GM23338 (cell line): ENCODE measurements at places on chromosomes 13 and 19.

DNA sequence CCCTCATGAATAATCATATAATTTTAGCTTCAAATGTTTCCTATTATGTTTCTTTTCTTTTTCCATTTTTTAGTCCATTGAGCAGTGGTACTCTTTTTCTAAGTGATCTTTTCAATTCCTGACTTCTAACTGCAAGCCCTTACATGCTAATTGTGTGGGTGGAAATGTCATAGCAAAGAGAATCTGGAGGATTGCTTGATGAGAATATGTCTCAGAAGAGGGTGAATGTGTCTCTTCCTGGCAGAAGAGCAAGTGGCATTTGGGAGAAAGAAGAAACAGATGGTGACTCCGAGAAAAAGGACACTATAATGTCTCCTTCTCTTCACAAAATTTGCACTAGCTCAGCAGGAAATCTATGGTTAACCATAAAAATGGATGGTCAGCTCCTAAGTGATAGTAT lies 2320.0 kb downstream of the PCDH9 start:
- no peak for DNase-seq

DNA sequence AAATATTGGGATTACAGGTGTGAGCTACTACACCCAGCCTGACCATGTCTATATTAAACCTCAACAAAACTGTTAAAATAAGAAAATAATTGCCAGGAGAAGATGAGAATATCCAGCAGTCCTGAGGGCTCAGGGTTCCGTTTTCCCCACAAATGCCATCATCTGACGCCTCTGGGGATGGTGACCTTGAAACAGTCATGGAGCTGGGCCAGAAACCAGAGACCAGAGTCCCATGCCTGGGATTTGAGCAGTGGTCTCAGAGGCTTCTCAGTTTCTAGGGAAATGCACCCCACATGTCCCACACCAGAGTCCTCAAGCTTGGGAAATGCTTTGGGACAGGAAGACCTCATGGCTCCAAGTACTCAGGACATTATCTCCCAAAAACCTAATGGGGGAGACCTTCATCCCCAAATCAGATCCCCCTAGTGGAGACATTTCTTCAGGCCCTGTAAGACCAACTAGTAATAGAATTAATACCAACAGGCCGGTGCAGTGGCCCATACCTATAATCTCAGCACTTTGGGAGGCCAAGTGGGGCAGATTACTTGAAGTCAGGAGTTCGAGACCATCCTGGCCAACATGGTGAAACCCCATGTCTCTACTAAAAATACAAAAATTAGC lies 2.9 kb upstream of the MAP1S start:
- DNase-seq = peak; percentile 67

GRCh38 chr19:29321116-29321515 lies 108.2 kb upstream of the UQCRFS1 start:
- no peak for DNase-seq

DNA sequence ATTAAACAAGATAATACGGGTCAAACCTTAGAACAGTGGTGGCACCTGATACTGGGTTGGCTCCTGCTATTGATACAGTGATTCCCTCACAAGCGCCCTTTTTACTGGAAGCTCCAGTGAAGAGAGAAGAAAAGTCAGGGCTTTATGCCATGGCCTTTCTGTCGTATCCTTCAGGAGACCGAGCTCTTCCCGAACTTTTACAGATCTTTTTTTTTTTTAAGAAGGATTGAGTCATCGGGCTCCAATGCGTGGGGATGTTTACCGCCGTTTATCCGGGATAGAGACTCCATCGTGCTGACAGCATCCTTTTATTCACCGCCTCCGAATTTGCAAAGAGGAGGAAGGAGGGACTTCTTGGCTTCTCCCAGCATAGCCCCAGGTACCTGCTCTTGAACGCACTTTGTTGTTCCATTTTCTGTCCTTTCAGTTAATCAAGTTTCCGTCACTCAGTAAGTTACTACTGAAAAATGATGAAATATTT lies 574 bp downstream of the ZNF227 start:
- DNase-seq = peak; percentile 53

- no peak for DNase-seq
Measured at GRCh38 chr13:88958821-88959220, 1287.7 kb downstream of the SLITRK5 start.

GRCh38 chr13:44497801-44498200 lies 78.3 kb downstream of the TSC22D1 start:
- no peak for DNase-seq

GRCh38 chr19:40411125-40411842 lies 1.9 kb downstream of the PRX start:
- no peak for DNase-seq

- DNase-seq = no peak
Measured at GRCh38 chr13:28044608-28045007, 55.8 kb downstream of the FLT3 start.

DNA sequence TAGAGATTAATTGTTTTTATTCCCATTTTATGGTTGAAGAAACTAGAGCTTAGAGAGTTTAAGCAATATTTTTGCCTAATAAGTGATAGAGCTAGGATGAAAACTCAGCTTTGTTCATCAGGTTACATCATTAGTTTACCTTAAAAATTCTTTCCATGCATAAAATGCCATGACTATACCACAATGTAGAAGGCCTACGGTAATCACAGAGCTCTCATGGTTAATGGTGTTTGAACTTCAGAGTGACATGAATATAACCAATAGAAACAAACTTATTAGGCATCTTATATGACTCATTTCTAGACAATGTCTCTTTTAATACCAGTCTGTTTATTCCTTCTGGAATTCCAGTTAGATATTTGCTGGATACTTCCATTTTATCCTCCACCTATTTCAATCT lies 78.5 kb downstream of the FGF9 start:
- no peak for DNase-seq

GRCh38 chr13:106498158-106498557 lies 37.3 kb downstream of the EFNB2 start:
- no peak for DNase-seq

GRCh38 chr13:40273253-40274025 lies 393.0 kb downstream of the FOXO1 start:
- DNase-seq = peak; percentile 3

DNA sequence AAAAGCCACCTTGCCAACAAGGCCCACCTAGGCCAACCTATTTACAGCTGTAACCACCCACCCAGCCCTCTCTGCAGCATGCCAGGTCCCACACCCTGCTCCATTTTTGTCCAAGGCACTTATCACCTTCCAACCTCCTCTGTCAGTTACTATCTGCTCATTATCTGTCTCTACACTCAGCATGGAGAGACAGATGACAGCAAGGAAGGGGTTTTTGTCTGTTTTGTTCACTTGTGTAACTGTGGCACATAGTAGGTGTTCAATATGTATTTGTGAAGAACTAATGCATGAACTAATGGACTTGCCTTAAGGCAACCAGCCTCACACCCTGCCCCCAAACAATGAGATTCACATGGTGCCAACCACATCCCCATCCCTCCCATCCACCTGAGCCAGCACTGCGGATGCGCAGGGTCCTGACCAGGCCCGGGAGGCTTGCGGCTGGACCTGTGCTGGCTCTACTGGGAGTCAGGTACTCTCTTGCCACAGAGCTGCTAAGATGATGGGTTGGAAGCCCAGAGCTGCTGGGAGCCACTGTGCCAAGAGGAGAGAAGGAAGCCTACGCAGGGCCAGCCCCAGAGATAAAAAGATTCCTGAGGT lies 17.3 kb downstream of the DEDD2 start:
- no peak for DNase-seq

DNA sequence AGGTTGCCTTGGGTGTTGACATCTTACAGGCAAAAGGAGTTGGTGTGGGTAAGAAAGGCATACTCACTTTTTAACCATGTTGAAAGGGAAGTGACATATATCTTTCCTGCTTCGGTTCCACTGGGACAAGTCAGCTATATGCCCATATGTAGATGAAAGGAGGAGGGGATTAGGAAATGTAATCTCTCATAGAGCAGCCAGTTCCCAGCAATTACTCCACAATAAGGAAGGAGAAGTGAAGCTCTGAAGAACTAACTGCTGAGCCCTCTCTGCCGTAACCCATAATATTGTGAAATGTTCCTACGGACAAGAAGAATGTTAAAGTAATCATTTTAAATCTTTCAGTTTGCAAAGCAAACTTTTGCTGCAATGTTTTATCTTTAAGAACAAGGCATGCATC lies 82.2 kb downstream of the EDNRB start:
- no peak for DNase-seq

- DNase-seq = peak; percentile 92
Measured at GRCh38 chr19:55418185-55418584, 10.6 kb upstream of the UBE2S start.

GRCh38 chr19:3161453-3161852 lies 17.1 kb upstream of the S1PR4 start:
- no peak for DNase-seq

- DNase-seq = no peak
Measured at GRCh38 chr19:4506449-4507149, 11.7 kb downstream of the PLIN4 start.

- DNase-seq = no peak
Measured at GRCh38 chr19:4722671-4723594, 709 bp downstream of the DPP9 start.

- DNase-seq = no peak
Measured at GRCh38 chr19:3914199-3914598, 18.7 kb upstream of the NMRK2 start.

DNA sequence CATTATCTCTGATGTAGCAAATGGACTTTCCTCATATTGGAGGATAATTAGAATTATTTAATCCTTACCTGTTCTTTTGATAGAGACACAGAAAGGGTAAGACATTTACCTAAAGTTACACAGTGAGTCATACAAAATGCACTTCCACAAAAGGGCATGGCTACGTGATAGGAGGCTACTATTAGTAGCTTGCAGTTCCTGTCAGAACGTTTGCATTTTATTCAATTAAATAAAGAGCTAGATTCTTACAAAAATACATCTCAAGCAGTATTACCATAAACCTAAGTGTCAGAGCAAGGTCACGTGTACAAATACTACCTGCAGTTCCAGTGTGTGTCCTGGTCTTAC lies 120.6 kb downstream of the ESD start:
- no peak for DNase-seq

GRCh38 chr13:114310956-114311355 lies 3.3 kb upstream of the CHAMP1 start:
- no peak for DNase-seq

GRCh38 chr19:46898731-46899130 lies 37.9 kb downstream of the ARHGAP35 start:
- DNase-seq = peak; percentile 33

GRCh38 chr13:48068952-48069351 lies 26.0 kb downstream of the MED4 start:
- peak; percentile 9 for DNase-seq

GRCh38 chr19:6613711-6614110 lies 22.8 kb upstream of the CD70 start:
- no peak for DNase-seq

GRCh38 chr13:34065928-34066327 lies 248.0 kb downstream of the RFC3 start:
- DNase-seq = no peak

- DNase-seq = no peak
Measured at GRCh38 chr13:50303963-50304721, 288.9 kb downstream of the KCNRG start.

DNA sequence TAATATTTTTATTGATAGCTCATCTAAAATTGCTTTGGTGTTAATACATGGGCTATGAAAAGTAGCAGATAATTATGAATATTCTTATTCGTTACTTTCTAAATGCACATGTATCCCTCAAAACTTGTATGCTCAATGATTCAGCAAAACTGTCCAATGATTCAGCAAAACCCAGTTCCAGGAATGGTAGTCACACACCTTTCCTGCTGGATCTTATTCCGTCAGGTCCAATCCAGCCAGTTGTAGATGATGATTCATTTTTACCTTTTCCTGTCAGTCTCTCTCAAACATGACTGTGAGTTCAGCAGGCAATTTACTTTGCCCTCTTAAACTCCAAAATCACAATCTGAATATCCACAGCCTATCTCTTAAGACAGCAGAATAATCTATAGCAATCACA lies 1082.6 kb downstream of the EFNB2 start:
- no peak for DNase-seq

DNA sequence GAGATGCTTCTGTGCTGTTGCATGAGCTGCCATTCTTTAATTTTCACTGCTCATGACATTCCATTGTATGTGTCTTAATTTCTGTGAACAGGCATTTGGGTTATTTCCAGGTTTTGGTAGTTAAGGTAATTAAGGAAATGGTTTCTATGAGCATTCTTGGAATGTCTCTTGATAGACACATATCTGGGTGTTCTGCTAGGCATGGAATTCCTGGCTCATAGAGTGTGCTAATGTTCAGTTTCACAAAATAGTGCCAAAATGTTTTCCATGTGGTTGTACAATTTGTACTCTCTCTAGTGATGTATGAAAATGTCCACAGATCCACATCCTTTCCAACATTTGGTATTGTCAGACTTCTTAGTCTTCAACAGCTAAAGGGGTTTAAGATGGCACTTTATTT lies 680.9 kb upstream of the SGCG start:
- no peak for DNase-seq

DNA sequence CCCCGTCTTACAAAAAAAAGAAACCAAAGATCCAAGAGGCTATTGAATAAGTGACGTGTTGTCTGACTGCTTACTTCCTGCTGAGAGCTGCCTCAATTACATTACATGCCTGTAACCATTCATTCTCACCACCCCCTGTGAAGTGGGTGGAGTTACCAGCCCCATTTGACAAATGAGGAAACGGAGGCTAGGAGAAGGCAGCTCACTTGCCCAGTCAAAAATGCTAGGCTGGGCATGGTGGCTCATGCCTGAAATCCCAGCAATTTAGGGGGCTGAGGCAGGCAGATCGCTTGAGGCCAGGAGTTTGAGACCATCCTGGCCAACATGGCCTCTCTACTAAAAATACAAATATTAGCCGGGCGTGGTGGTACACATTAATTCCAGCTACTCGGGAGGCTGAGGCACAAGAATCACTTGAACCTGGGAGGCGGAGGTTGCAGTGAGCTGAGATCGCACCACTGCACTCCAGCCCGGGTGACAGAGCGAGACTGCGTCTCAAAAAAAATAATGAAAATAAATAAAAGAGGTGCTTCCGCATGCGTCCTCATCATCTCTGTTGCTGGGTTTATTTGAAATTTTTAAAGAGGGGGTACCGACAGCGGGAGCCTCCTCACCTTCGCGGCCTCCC lies 499 bp downstream of the LSM7 start:
- peak; percentile 82 for DNase-seq

- no peak for DNase-seq
Measured at GRCh38 chr19:55681131-55682092, 6.4 kb downstream of the EPN1 start.

DNA sequence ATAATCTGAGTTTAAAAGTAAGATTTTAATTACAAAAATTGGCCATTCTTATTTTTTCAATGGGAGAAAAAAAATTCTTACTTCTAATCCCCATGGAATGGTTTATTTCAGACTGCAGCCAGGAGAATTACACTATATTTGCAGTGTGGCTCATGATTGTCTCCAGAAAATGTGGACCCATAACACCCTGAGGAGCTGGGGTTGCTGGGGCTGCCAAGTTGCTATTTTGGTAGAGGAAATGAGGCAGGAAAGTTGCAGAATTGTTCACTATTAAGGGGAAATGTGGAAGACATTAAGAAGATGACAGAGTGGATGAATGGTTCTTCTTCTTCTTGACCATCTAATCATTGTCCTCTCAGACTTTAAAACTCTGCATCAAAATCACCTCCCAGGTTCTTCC lies 4.6 kb upstream of the SCEL start:
- no peak for DNase-seq

- no peak for DNase-seq
Measured at GRCh38 chr13:28056970-28057712, 43.2 kb downstream of the FLT3 start.
